Activated CD8-positive, alpha-beta memory T cell treated with anti-CD3 and anti-CD28 coated beads for 48 hours (primary cell): ENCODE measurements at places on chromosomes 1 and 21.

GRCh38 chr1:74703386-74704182 is 29.3 kb downstream of the CRYZ start:
- DNase-seq, result no peak

DNA sequence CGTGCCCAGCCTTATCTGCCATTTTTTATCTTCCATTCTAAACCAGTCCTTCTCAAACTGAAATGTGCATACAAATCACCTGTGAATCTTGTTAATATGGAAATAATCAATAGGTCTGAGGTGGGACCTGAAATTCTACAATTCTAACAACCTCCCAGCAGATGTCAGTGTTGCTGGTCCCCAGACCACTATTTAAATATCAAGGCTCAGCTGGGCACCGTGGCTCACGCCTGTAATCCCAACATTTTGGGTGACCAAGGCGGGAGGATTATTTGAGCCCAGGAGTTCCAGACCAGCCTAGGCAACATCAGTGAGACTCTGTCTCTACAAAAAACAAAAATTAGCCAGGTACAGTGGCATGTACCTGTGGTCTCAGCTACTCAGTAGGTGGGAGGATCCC is 4.1 kb downstream of the UQCRHL start:
- no peak for DNase-seq

DNA sequence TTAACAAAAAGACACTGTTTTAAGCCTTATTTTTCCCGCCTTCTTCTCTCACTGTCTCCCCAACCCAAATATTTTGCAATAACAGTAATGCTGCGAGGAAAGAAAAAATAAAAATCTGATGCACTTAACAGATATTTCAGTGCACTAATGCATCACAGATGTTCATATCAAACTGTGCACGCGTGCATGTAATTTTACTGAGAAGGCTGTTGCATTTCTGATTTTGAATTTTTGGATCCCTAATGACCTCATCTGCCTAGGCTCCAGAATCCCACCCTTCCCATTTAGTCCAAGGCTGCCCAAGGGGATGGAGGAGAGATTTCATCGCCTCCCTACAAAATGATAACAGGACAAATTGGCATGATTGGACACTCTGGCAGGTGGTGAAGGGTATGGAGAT is 5.5 kb downstream of the TRABD2B start:
- no peak for DNase-seq

GRCh38 chr1:96482616-96483015 is 239.0 kb upstream of the PTBP2 start:
- DNase-seq, result no peak

DNA sequence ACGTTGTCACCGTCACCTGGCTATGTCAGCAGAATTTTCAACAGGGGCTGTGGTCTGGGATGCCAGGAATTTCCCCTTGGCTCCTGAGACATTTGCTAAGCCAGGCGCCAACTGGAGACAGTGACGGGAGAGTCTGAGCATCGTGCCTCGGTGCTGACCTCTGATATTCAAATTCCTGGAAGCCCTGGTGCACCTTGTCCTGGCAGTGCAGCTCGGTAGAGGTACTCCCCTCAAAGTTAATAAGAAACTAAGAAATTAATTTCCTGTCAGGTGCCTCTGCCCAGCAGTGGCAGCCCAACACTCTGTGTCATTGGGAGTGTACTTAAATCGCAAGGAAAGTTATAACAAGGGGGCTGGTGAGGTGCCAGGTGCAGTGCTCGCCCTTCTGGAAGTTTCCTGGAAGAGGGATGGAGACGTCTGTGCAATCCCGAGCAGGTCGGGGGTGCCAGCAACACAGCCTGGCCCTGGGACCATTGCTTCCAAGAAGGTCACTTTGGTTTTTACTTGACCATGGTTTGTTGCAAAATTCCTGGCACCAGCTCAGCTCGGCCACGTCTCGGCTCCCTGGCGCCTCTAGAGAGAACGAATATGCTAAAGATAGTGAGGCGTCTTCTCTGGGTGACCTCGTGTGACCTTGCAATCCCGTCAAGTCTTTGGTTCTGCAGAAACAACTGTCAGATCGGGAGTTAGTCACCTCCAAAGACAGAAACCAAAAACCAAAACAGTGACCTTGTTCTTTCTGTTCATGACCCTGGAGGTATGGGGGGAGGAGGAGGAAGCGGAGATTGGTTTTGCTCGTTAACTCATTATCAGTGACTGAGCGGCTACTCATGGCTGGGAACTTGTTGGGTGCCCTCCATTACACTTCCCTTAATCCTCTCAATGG is 149.5 kb upstream of the VAMP3 start:
- DNase-seq, result no peak

- DNase-seq, result no peak
Measured at GRCh38 chr1:99268021-99268420, 3.7 kb downstream of the PLPPR4 start.

DNA sequence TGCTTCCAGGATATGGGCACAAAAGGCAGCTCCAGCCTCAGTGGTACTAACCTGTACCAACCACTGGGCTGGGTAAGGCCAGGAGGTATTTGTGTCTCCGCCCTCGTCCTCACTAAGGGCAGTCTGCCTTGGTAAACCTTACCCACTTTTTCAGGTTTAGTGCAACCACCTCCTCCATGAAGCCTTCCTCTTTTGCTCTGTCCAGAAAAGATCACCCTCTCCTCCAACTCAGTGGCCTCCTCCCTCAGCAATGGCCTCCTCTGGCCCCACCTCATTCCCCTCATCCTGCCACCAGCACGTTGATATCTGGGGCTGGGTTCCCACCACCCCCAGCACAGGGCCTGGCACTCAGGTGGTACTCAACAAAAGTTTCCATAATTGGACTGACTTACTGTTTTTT is 161.5 kb downstream of the GRIK3 start:
- no peak for DNase-seq

- no peak for DNase-seq
Measured at GRCh38 chr1:205983925-205984725, 19.1 kb downstream of the RAB7B start.

DNA sequence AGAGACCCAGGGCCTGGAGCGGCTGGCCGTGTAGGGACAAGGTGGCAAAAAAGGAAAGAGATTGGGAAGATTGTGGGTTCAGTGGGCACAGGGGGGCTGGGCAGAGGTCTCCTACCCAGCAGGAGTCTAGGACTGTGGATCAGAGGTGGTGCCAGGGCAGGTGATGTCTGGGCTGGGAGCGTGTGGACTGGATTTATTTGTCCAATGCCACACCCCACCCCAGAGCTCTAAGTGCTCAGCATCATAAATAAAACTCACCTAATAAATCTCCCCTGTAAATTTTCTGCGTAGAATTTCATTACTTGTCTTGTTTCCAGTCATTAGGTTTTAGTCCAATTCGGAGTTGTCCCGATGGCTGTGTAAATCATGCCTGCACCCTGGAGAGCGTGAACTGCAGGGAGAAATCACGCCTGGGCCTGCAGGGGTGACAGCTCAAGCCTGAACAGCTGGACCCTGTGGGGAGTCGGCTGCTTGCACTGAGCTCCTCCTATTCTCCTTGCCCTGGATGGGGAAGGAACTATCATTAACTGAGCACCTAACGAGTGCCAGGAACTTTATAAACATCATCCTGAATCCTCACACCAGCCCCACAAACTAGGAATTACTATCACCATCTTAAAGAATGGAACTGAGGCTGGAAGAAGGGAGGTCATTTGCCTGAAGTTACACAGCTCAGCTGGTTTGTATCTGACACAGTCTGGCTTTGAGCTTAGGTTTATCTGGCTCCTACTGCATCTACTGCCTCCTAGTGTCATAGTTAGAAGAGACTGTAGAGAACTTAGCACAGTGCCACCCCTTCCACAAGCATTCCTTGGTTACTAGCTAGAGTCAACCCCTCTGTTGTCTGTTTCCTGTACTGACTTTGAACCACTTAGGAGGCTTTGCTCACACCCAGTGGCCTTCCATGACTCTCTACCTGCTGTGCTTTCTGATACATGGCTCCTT is 25.0 kb upstream of the POU3F1 start:
- no peak for DNase-seq

GRCh38 chr1:68015369-68015768 is 35.1 kb downstream of the DIRAS3 start:
- DNase-seq, result no peak

DNA sequence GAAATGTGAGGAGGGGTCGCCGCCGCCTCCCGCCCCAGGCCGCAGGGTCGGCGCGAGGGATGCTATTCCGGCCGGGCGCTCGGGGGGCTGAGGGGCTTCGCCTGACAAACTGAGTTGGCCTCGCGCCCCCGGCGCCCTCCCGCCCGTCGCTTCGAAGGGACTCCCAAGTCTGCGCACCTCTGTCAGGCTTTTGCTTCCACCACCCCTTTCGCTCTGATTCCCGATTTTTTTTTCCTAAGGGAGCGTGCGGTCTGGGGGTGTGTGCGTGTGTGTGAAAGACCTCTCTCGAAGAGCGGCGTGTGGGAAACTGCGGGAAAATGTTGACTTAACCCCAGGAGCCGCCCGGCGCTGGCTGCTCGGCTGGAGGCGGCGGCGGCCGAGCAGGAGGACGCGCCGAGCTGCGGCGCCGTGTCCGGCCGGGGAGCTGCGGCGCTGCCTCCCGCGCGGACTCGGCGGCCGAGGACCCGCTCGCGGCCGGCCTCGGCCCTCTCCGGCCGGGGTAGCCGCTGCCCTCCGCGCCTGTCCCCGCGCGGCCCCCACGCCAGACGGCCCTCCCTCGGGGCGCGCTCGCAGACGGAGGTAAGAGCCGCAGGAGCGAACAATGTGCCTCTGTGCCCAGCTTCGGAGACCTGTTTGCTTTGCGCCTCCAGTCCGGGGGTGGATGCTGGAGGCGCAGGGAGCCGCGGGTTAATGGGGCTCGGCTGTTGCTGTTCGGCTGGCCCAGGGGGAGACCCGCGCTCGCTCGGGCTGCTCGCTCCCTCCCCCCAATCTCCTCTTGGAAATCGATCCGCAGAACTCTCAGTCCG is 1.1 kb downstream of the ADGRL2 start:
- no peak for DNase-seq

- no peak for DNase-seq
Measured at GRCh38 chr1:220803401-220804201, 16.9 kb downstream of the MTARC1 start.

DNA sequence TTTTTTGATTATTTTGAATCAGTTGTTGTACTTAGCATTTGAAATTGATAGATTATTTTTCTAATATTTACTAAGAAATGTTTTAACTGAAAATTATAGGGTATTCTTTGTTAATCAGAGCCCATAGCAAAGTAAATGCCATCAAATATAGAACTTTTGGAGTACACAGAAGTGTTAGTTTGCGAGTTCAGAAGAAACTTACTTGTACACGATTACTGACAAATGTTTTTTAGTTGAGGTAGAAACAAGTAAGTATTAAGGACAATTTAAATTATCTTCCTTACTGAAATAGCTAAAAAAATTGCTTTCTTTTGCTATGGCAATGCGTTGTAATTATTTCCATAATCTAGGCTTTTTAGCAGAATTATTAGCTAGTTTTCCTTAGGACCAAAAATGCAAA is 692.2 kb downstream of the USP25 start:
- no peak for DNase-seq

- no peak for DNase-seq
Measured at GRCh38 chr1:227260433-227260832, 57.9 kb downstream of the CDC42BPA start.

DNA sequence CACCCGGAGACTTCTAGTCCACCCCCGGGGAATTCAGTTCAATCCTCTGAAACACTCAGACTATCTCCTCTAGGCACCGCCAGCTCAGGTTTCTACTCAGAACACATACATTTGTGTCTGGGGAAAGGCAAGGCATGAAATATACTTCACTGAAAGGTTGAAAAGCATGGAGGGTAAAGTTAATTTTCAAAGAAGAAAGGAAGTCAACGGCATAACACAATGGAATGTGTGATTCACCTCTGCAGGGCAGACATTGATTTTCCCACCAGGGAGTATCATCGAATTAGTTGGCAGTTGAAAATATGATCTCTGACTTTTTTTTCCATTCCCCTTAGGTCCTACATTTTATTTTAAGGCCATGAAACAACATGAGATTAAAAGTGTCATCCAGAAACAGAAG is 669.4 kb downstream of the SMYD3 start:
- DNase-seq, result no peak

GRCh38 chr1:14522926-14523241 is 75.6 kb upstream of the KAZN start:
- DNase-seq, result no peak

- no peak for DNase-seq
Measured at GRCh38 chr1:201902198-201902597, 13.5 kb downstream of the SHISA4 start.

GRCh38 chr21:28669321-28669720 is 323.4 kb downstream of the LTN1 start:
- no peak for DNase-seq

DNA sequence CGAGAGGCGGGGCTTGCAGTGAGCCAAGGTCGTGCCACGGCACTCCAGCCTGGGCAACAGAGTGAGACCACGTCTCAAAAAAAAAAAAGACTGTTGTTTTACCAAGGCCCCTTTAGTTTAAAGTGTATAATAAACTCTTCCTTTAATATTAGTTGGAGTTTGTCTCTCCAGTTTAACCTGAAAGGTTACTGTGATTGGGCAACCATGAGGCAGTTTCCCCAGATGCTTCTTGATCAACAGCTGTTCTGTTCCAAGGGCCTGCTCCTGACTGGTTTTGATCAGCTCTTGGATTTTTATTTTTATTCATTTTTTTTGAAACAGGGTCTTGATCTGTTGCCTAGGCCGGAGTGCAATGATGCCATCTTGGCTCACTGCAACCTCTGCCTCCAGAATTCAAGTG is 18.1 kb upstream of the C2CD2 start:
- no peak for DNase-seq

GRCh38 chr1:70887936-70888335 is 159.7 kb downstream of the PTGER3 start:
- no peak for DNase-seq

DNA sequence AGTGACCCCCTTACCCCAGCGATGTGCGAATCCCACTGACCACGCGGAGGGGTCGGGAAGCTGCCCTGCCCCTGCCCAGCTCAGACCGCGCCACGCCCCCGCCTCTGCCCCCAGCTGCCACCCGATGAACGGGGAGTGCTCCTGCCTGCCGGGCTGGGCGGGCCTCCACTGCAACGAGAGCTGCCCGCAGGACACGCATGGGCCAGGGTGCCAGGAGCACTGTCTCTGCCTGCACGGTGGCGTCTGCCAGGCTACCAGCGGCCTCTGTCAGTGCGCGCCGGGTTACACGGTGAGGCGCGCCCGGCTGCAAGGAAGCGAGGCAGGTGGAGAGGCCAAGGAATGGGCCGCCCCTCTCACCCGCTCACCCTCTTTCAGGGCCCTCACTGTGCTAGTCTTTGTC is 11.9 kb upstream of the LRRC71 start:
- DNase-seq, result no peak

DNA sequence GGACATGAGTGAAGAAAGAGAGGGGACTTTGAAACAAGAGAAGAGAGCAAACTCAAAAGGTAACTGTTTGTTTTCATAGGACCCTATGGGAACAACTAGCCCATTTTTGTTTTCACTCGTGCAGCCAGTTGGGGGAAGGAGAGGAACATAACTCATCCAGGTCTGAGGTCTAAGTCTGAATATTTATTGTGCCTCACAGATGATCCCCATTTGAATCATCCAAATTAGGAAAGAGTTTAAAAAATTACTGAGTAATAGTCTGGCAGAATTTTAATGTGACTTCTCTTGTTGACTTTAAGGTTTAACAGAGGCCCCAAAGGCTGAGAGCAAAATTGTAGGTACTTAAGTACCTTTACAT is 10.4 kb upstream of the TSPAN2 start:
- DNase-seq, result no peak

- no peak for DNase-seq
Measured at GRCh38 chr1:231312432-231312788, 25.2 kb downstream of the EXOC8 start.
